ENCODE measurements at places on chromosomes 7 and 10.

DNA sequence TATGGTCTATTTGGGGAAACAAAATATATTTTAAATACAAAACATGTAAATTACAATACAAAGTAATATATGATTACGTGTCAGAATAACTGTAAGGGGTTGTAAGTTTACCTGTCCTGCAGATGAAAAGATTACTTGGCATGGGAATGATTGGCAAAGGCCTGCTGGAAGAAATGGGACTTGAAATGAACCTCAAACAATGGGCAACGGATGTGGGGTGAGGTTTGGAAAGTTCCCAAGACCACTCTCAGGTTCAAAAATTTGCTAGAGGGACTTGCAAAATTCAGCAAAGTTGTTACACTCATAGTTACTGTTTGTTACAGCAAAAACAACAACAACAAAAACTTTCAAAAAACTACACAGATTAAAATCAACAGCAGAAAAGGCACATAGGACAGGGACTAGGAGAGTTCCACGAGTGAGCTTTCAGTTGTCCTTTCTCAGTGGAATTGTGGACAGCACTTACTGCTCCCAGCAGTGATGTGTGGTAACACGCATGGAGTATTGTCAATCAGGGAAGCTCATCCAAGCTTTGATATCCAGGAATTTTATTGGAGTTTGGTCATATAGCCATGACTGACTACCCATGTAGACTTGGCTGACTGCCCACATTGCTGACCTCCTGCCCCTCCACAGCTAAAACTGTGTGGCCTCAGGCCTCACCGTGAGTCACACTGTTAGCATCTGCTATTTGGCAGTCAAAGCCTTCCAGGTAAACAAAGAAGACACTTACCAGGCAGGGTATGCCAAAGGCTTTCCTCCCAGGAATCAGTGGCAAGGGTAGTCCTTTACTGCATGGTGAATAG is 43.8 kb downstream of the EXOC6 start:
- no peak for DNase-seq

GRCh38 chr10:92880917-92881316 is 32.6 kb downstream of the EXOC6 start:
- DNase-seq, result no peak

- DNase-seq, result no peak
These were observed 30.6 kb downstream of the FAM204A start for GRCh38 chr10:118311505-118311904.

DNA sequence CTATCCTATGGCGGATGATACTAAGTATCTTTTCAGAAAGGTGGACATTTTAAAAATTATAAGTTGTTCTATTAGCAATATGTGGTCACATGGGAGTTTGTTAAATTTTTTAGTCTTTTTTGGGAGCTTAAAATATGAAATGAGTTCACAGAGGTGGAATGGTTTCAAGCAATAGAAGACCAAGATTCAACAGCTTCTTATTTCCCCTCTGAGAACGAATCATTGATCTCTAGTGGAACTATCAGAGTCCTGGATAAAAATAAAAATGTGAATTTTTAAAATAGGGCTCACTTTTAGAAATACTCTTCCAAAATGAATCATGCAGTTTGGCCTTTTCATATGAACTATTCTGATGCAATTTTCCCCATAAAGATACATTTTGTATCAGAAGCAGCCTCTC is 467.7 kb upstream of the KLF6 start:
- DNase-seq, result no peak

DNA sequence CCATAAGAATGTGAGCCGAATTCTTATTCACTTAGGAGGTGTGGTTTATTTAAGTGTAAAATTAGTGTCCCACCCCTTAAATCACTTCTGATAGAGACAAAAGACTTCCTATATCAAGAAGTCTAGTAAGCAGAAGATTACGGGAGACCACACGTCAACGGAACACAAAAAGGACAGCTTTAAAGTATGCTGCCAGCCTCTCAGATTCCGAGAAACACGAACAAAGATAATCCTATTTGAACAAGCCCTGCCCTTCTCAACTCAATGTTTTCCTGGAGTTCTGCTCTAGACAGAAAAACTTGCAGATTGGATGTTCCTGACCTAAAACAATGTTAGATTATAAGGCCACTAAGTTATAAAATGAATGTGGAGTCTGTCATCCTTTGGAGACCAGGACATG is 4.9 kb upstream of the MCU start:
- DNase-seq, result no peak

DNA sequence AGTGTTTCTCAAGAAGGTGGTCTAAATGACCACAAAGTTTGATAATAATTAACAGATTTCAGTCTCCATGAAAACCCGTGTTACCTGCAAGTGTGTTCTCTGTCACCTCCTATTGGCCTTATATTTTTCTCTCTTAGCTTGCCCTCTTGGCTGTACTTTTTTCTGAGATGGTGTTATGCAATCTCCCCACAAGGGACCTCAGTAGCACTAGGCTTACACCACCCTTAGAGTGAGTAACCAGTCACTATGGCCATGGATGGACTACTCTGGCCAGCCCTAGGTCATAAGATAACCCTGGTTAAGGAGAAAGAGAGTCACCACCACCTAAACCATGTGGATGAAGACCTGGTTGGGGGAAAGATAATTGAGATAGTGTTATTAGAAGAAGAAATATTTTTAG is 76.8 kb downstream of the NPSR1 start:
- no peak for DNase-seq
